ENCODE measurements at places on chromosomes 1 and 21.

DNA sequence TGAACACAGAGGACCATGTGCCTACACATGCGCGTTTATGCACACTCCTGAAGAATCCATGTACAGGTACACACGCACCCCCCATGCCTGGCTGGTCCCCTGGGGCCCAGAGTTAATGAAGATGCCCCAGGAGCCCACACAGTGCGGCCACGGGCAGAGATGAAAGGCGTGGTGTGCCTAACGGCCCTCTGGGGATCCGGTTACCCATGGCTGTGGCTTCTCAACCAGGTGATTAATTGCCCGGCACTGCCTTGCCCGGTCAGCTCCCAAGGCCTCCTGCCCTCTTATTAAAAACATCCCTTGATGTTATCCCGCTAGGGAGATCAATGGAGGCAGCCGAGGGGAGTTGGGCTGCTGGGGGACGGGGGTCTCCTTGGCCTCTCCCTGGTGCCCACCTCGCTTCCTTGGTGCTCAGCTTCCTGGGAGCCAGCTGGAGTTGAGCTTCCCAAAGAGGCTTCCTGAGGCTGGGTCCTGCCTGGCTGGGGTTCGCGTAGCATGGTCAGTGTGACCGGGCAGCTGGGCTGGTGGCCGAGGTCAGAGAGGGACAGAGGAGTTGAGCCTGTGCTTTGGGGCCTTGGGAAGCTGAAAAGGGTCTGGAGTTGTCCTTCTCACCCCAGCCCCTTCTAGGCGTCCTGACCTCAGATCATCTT, 75.0 kb upstream of the WNT4 start:
- no peak for DNase-seq

DNA sequence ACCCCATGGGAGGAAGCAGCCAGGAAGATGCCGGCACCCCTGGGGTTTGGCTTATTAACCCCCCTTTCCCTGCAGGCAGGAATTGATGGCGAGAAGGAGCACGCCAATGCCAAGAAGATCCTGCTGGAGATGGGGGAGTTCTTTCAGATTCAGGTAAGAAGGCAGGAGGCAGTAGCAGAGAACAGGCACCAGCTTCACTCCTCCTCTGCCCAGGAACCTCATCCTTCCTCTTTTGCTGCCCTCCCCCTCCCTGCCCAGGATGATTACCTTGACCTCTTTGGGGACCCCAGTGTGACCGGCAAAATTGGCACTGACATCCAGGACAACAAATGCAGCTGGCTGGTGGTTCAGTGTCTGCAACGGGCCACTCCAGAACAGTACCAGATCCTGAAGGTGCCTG, 1.2 kb upstream of the RUSC1 start:
- DNase-seq = no peak

DNA sequence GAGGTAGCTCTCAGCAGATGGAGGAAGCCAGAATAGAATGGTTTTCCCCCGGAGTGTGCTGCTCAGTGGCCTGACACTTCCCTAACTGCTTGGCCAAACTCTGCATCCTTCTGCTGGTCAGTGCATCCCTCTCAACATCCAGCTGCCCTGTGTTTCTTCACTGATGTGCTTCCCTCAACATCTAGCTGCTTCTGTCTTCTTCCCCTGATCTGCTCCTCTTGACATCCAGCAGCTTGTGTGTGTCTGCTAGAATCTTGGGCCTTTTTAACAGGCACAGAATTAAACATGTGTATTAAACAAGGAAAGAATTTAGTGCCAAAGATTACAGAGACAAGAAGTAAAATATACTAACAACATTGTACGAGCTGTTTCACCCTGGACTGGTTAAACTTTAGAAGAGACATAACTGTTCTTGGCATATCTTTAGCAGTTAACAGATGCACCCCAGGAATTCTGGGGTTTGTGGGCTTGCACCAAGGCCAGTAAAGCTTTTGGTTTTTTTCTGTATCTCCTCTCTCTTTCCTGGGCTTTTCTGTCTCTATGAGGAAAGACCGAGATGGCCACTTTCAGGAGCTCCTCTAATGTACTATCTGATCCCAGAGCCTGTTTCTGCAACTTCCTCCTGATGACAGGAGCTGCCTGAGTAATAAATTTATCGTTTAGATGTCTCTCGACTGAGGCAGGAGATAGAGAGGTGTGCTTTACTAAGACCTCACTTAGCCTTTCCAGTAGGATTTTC, 34.8 kb upstream of the HSD3B1 start:
- DNase-seq = no peak

DNA sequence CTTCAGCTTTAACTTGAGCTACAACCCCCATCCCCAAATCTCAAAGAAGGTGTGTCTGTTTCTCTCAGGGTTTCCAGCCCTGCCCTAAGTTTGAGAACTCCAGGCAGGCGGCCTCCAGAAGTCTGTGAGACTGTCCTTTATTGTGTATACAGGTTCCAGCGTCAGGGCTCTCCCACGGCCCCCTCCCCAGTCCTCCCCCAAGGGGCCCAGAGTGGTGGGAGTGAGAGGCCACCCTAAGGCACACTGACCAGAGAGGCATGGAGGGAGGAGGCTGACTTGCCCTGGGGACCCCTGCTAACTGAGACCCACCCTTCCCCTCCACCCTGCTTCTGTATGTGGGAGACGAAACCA, 4.0 kb downstream of the HSPB7 start:
- DNase-seq = no peak

GRCh38 chr1:50796272-50796671, 163.8 kb downstream of the FAF1 start:
- no peak for DNase-seq

DNA sequence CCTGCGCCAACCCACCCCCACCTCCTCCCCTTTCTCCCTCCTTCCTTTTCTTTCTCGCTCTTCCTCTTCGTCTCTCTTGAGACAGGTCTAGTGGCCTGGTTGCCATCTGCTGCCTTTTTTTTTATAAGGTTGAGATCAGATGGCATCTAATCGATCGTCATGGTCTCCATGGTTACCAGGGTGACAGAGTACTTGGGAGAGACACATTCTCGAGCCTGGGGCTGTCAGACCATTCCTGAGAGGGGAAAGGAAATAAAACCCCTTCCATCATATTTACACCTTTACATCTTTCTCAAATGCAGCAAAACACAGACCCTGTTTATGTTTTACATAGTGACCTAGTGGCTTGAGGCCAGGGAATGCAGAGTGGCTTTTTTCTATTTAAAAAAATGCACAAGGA, 53.5 kb upstream of the SLC22A15 start:
- no peak for DNase-seq

- no peak for DNase-seq
Measured at GRCh38 chr1:225477296-225477911, 49.6 kb upstream of the LBR start.

DNA sequence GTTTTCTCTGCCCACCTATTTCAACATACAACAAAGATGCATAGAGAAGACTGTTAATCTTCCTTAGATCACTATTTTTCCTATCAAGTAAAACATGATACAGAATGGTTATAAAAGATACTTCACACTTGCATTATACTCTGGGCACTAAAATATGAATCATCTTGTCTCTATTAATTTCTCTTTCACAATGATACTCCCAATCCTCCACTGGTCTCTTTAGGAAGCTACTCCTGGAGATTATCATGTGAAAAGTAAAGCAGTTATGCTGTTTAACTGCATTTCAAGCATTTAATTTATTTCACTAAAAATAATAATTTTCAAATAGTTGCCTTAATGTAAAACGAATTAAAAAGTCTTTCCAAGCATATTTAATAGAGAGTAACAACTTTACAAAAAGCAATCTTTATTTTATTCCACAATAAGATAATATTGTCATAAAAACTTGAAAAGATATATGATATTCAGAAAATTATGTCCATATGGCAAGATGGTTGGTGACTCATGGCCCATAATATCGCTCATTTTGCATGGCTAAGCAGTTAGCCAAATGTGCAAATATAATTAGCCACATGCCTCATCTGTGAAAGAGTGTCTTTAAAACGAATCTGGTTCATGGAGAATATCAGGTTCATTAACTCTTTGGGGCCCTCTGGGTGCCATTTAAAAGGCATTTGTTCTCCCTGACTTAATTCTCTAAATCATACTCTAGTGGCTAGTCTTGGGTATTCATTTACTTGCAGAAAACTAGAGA, 1569.0 kb upstream of the B3GALT2 start:
- DNase-seq = no peak

- no peak for DNase-seq
Measured at GRCh38 chr1:165905853-165906252, 78.4 kb downstream of the UCK2 start.

GRCh38 chr1:244603498-244603897, 49.4 kb upstream of the DESI2 start:
- DNase-seq = no peak

DNA sequence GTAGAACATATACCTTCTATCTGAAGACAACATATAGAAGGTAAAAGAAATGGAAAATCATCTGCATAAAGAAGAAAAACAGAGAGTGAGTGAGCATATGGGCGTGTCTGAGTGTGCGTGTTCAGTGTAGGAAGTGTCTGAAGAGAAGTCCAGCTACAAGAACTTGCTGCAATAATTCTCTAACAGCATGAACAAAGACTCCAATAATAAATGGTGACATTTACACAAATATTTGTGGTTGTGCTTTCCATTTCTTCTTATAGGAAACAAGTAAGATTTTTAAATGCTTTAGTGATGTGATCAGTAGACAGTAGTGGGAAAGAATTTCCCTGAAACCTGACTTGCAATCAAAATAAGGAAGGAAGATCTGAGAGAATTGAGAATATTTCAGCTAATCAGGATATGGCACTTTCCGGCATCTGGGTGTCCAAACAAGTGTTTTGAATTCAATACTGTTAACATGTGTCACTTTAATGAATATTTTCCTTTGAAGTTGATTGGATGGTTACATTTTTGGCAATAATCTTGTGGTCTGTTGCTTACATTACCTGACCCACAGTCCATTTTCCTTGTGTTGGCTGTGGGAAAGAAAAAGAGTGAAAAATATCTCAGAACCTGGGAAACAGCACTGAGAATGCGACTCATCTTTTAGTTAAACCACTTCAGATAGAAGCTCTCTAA, 154.0 kb downstream of the TGFB2 start:
- no peak for DNase-seq

GRCh38 chr1:21294266-21294989, 4.2 kb upstream of the ECE1 start:
- peak; percentile 57 for DNase-seq

- DNase-seq = no peak
Measured at GRCh38 chr1:246435421-246436041, 71.5 kb downstream of the SMYD3 start.

DNA sequence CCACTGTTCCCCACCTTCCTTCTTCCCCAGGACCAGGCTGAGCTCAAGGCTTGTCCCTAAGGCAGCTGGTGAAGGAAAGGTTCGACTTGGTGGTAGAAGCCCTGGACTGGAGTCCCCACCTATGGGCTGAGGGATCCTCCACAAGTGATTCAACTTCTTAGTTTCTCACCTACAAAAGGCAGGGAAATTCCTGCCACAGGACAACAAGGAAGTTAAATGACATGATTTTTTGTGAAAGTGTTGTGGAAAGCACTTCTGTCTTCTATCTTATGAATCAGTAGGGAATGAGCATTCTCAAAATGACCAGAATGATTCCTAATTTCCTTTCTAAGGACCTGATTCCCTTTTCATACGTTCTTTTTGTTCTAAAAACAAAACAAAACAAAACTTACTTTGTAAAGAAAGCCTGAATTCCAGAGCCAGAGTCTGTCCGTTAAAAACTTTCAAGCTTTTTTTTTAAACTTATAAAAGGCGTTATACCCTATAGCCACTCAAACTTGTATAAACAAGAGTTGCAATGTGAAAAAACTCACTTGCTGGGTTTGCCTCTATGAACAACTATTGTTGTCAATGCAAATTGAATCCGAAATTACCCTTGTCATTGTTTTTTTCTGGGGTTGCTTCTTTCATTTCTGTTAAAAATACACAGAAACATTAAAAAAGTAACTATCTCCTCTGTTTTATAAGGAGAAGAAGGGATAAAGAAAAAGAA, 12.2 kb downstream of the KCNJ15 start:
- DNase-seq = no peak

DNA sequence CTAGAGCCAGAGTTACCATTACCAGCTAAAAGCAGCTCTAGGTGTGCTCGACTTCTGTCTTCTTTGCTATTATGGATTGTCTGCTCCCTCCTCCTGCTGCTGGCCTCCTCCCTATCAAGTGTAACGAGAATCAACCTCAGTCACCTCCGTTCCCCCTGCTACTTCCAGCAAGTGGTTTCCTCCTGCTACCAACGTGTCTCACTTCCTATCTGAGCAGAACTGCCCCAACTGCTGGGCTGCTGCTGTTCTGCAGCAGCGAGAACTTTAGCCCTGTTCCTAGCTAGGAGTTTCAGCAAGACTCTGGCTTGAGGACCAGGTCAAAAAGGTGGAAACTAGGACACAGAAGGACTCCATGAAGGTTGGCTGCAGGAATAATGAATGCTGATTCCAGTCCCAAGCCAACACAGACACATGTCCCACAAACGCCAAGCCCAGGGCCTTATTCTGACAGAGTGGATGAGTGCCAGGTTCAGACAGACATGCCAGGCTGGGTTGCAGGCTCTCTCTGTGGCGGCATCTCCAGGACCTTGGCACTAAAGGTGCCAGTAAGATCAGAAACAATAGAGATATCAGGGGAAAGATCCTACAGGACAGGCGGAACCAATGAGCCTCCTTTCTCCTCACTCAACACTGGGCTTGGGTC, 46.9 kb downstream of the CD34 start:
- no peak for DNase-seq

DNA sequence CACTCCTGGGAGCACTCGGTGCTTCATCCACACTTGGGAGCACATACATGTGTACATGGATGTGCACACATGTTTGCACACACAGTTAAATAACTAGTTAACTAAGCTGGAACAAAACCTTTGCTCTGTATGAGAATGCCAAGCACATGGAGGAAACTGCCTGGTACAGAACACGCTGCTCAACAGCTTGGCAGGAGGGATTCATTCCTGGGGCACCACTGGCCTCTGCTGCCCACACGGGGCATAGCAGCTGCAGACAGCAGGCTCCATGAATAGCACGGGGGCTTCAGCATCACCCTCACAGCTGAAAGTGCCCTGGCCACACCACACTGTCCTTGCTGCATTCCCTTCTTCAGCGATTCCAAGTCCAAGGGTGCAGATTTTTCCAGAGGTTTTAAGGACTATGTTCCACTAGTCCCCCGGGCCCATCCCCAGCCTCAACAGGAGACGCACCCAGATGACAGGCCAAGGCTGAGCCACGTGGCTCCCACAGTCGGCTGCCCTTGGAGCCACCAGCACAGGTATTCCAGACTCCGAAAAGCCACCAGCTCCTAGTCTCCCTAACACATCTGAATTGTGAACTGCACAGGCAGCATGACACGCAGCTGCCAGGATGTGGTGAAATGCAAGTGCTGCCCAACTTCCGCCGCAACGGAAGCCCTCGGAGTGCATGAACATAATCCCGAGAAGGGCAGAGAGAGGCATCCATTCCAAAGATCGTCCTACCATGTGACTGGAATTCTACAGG, 16.9 kb downstream of the NPHP4 start:
- DNase-seq = no peak
